ENCODE measurements at places on chromosomes 1 and 21. TPM values are rescaled to one million over a fixed set of nuclear protein-coding genes. Genes with fewer than 3 reads are reported as not detected.

The MAB21L3 gene
- not detected for total RNA-seq

The GNG12 gene
- total RNA-seq, result 30.4 TPM

The C1orf116 gene
- 4.5 TPM for total RNA-seq

The CHI3L1 gene
- total RNA-seq, result not detected

The CD1D gene
- total RNA-seq, result not detected

The CACHD1 gene
- total RNA-seq, result 1.7 TPM

The UMODL1 gene
- not detected for total RNA-seq

The CLDN14 gene
- total RNA-seq, result 0.10 TPM

The CCDC27 gene
- not detected for total RNA-seq

The KRTAP8-1 gene
- not detected for total RNA-seq

The IL19 gene
- total RNA-seq, result not detected

The LHX4 gene
- 0.80 TPM for total RNA-seq

The GRHL3 gene
- 0.67 TPM for total RNA-seq

The MFSD2A gene
- total RNA-seq, result 4.1 TPM

The SPRR1B gene
- total RNA-seq, result not detected

The LAX1 gene
- not detected for total RNA-seq

The LAD1 gene
- 0.70 TPM for total RNA-seq
